Inflammatory macrophage (primary cell): ENCODE measurements at places on chromosomes 6 and 20.
A peak's percentile ranks its signal among the peaks of the same experiment; 100 is the strongest.

GRCh38 chr6:129844118-129844891, 16.8 kb downstream of the TMEM244 start:
- no peak for DNase-seq

GRCh38 chr6:34237722-34238584, 1.3 kb downstream of the HMGA1 start:
- peak; percentile 55 for DNase-seq

- DNase-seq, result no peak
Observed at GRCh38 chr6:693723-694009, 727 bp upstream of the EXOC2 start.

DNA sequence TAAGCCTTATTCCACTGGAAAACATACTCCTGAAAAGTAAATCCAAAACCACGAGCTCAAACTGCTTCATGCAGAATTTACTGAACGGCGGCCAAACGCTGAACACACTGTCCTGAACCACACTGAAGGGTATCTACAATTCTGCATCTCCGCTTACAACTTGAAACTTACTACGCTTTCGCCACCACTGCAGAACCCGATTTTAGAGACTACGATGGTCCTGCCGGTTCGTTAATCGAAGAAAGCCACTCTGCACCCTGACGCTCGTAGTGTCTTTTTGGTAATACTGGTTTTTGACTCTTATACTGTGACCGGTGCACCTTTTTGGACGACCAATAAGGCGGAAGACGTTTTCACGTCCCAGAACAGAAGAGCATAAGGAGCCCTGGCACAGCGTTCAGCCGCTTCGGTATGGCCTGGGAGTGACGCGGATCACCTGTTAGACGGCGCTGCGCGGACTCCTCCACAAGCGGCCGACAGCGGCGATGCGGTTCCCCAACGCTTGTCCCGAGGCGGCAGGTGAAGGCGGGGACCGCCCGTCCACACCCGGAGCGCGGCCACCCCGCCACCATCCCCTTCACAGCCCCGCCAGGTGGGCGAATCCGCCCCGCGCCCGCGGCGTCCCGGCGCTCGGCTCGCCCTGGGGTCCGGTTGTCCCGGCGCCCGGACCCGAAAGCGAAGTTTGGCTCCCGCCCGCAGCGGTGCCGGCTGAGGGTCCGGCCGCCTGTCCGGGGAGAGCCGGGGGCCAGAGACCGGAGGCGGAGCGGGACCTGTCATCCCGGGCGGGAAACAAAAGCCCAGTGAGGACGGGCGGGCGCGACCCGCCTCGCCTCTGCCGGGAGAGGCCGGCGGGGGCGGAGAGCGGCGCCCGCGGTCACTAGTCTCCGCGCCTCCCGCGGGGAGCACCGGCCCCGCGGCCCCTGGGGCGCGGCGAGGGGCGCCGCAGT, 784 bp downstream of the FKBP5 start:
- peak; percentile 30 for DNase-seq

- DNase-seq, result no peak
Observed at GRCh38 chr6:98627129-98627775, 207.1 kb upstream of the POU3F2 start.

DNA sequence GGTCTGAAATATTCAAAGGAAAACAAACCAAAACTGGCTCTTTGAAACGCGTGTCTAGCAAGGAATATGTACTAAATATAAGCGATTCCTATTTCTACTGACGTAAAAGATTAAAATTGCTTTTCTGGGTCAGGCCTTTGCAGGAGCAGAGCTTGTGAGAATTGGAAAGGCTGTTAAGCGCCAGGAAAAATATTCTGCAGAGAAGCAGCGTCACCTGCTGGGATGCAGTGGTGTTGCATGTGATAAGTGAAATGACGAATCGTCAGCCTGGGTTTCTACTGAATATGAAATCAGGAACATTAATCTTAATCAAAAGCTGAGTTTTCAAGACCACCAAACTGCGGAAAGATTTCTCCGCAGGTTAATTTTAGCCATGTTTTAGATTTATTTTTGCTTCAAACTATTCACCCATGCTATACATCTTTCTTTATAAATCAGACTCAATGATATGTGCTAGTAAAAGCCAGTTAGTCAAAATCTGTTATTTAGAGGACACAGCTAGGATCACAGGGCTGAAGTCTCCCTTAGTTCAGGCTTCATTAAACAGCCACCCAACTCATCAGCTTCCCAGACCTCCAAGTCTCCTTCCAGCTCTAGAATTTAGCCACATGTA, 67.4 kb downstream of the ALDH8A1 start:
- peak; percentile 83 for DNase-seq

GRCh38 chr20:5703681-5704101, 46.5 kb upstream of the SHLD1 start:
- no peak for DNase-seq

DNA sequence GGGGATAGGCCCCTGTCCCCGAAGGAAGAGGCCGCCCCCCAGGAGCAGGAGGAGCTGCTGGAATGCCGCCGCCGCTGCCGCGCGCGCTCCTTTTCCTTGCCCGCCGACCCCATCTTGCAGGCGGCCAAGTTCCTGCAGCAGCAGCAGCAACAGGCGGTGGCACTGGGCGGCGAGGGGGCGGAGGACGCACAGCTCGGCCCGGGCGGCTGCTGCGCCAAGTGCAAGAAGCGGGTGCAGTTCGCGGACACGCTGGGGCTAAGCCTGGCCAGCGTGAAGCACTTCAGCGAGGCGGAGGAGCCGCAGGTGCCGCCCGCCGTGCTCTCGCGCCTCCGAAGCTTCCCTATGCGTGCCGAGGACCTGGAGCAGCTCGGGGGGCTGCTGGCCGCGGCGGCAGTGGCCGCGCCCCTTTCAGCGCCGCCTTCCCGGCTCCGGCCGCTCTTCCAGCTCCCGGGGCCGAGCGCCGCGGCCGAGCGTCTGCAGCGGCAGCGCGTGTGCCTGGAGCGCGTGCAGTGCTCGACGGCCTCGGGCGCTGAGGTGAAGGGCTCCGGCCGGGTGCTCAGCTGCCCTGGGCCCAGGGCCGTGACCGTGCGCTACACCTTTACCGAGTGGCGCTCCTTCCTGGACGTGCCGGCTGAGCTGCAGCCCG, 630 bp downstream of the PPP1R3G start:
- peak; percentile 16 for DNase-seq

GRCh38 chr6:6678185-6678671, 89.7 kb downstream of the LY86 start:
- DNase-seq, result peak; percentile 66

DNA sequence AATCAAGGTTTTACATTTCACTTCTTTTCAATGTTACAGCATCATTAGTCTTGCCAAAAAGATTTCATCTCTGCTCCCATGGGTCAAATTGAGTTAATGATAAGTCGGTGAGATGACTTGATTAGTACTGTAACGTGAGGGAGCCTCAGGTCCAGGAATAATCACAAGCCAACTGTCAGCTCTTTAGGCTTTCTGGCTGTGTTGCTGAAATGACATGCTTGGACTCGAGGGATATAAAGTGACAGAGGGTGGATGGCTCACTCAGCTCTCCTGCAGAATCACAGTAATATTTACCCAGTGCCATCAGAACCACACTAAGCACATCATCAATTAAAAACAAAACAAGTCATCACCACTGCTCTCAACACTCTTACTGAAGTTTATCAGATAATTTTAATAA, 196.2 kb upstream of the THEMIS start:
- no peak for DNase-seq

- DNase-seq, result no peak
Observed at GRCh38 chr6:128595544-128595943, 75.1 kb upstream of the PTPRK start.

DNA sequence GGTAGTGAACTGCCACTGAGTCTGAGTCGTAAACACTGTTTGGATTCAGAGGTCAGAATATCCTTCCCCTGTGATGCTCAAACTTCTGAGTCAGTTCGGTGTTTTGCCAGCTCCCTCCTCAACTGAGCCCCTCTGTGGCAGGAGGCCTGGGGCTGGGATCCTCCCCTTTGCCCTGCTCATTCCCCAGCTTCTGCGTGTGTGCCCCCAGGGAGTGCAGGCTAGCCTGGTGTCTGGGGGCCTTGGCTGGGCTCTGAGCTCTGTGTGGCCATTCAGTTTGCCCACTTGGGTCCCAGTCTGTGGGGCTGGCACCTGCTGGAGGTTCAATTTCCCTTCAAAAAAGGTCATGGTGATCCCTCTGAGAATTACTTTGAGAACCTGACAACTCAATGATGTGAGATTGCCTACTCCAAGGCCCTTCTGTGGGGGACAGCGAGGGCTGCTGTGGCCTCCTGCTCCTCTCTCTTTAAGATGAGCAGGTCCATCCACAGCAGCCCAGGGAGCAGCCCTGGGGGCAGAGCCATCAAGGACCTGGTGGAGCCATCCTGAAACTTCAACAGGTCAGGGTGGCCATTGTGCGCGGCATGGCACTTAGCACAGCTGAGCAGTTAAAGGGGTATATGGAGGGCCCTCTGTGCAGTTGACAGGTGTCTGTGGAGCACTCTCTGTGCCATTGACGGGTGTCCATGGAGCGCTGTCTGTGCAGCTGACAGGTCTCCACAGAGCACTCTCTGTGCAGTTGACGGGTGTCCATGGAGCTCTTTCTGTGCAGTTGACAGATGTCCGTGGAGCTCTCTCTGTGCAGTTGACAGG, 147.2 kb downstream of the SYCP2 start:
- DNase-seq, result no peak

- no peak for DNase-seq
Observed at GRCh38 chr6:73943411-73943810, 247.4 kb downstream of the CD109 start.

DNA sequence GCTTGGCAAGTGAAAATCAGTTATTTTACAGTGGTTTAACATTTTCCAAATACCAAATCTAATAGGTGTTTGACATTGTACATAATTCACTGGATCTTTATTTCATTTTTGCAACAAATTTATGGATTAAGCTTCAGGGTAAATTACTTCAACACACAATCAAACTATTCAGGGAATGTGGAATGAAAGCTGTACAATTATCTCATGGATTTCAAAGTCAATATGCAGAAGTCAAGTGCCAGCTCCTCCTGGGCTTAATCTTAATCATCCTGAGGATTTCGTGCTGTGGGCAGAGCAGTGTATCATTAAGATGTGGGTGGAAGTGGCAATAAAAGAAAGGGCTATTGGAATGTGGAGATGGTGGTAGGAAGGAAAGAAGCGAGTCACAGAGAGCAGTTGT, 548.8 kb downstream of the COL12A1 start:
- DNase-seq, result no peak

GRCh38 chr20:818001-818664, 15.4 kb upstream of the FAM110A start:
- DNase-seq, result no peak

- peak; percentile 63 for DNase-seq
Observed at GRCh38 chr6:138004430-138005287, 102.6 kb downstream of the PERP start.

DNA sequence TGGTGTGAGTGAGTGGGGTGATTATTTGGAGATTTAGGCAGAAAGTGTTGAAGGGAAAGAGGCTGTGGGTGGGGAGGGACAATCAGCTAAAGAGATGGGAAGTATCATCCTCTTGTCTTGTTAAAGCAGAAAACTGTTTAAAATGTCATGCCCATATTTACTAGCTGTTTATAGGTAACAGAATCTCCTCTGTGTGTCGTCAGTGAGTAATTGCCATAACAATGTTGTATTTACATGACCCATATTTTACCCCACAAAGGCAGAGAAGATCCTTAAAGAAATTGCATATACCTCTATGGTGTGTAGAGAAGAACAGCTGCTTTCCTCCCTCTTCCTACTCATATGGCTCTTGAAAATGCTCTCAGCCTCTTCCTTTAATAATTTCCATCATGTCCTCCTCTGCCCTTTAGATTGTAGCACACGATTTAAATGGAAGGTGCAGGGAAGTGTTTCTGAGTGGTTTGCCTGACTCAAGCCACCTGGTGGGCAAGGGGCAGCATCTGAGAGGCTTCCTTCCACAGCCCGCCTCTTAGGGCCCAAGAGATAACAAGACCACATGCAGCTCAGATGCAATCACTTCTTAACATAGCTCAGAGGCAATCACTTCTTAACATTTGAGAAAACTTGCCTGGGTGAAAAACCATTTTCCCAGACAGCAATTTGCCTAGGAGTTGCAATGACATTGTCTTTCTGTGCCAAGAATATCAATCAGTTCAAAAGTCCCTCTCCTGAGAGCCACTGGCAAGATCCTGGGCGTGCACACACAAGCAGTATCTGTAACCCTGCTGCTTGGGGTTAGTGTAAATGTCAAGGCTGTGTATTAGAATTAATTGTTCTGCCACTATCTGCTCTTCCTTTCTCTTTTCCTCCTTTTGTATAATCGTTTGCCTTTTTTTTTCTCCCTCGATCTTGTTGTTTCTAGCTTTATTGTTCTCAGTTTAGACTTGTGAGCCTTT, 44.1 kb upstream of the EDN1 start:
- DNase-seq, result no peak

- DNase-seq, result no peak
Observed at GRCh38 chr20:57088436-57088835, 178.0 kb downstream of the BMP7 start.

- DNase-seq, result peak; percentile 47
Observed at GRCh38 chr20:57308451-57309271, 20.9 kb upstream of the SPO11 start.

DNA sequence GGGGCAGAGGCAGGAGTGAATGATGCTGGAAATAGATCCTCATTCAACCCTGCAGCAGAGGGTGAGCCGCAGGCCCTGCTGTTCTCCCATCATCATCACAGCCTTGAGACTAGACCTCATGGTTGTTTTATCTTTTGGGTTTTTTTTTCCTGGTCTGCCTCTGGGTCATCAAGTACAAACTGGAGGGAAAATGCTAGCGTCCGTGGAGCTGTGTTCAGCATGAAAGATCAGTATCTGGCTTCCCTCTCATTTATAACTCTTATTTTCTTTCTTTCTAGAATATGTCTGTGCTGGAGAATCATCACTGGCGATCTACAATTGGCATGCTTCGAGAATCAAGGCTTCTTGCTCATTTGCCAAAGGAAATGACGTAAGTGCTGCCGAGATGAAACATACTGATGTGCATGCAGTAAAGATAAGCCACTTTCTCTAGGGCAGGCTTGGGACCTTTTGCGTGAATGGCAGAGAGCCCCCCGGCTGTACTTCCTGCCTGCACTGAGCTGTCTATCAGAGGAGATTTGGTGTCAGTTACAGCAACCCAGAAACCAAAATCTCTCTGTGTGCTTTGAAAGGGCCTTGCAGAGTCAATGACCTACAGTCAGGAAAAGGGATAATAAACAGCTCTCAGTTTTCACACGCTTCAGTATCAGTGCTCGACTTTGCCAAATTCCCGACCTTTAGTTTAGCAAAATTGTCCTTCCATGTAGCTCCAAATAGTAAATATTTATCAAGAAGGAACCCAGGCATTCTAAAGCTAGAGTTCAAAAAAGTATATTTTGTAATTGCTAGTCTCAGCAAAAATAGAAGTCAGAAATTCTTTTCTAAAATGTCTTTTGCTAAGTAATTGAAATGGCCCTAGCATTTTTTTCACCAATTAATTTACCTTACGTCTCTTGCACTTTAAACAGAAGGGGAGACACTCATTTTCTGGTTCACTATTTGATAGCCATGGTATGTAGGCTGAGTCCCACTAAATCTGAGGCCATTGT, 76.3 kb downstream of the MTFR2 start:
- DNase-seq, result no peak

DNA sequence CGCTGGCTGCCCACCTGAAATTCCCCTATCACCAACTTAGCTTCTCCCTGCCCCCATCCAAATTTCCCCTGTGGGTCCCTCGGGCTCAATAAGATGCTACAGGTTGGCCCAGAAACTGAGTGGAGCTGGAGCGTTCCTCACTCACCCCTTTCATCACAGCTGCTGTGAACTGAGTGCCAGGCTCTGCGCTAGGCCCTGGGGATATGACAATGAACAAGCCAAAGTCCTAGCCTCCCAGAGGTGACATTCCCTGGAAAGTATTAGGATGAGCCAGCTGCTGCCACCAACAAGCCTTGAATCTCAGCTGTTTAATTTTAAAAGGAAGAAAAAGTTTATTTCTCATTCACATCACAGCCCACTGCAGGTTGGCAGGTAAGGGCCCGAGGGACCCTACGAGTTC, 86.6 kb upstream of the EYA2 start:
- no peak for DNase-seq

GRCh38 chr20:38799203-38799602, 6.3 kb upstream of the PPP1R16B start:
- peak; percentile 61 for DNase-seq
